ENCODE measurements at places on chromosomes 2 and 18.

DNA sequence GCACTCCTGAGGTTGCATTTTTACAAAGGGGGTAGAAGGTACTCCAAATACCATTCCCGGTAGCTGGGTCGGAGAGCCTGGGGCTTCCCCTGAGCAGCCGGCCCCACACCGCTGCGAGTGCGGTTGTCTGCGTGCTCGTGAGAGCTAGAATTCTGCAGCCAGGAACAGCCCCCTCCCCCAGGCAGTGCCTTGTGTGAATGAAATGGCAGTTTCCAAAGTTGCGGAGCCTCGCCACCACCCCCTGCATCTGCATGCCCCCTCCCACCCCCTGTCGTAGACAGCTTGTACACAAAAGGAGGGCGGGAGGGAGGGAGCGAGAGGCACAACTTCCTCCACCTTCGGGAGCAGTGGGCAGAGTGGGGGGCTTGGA lies 1.1 kb downstream of the MYCN start:
- DNase-seq: no peak

DNA sequence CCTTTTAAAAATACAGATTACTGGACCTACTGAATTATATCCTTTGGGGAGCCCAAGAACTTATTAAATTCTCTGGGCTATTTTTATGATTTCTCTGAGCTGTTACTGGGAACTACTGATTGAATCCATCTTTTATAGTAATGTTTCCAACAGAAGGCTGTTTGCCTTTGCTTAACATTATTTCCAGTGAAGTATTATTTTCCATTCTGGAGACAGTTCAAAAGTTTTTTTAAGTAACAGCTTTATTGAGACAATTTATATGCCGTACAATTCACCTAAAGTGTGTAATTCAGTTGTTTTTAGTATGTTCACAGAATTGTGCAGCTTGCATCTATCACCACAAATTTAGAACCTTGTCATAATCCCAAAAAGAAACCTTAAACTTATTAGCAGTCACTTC lies 100.6 kb downstream of the BABAM2 start:
- no peak for DNase-seq

- no peak for DNase-seq
Observed at GRCh38 chr2:54455131-54455562, 980 bp upstream of the SPTBN1 start.

- no peak for DNase-seq
Observed at GRCh38 chr2:207706936-207707860, 4.2 kb upstream of the CCNYL1 start.

- no peak for DNase-seq
Observed at GRCh38 chr2:147017951-147018645, 826.7 kb upstream of the ACVR2A start.

DNA sequence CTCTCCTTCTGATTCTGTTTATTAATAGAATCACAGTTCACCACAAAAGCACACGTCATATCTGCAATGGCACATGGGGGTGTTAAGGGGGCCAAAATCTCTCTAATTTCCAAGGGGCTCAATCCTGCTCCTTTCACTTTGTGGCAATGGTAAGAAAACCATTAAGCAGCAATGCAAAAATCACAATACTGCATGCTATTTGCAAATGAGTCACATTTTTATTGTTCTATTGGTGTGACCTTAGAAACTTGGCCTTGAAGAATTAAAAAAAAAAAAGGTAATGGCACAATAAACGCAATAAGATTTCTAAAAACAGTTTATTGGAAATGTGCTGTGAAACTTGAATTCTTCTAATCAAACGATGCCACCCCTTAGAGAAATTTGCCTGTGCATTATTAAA lies 251.5 kb downstream of the ZNF521 start:
- no peak for DNase-seq

- no peak for DNase-seq
Observed at GRCh38 chr2:36238106-36238505, 117.5 kb upstream of the CRIM1 start.
